ENCODE measurements at places on chromosomes 12 and 14.
A peak's percentile ranks its signal among the peaks of the same experiment; 100 is the strongest.

- DNase-seq = no peak
These were observed 94.1 kb downstream of the FSCB start for GRCh38 chr14:44412858-44413569.

GRCh38 chr12:124689631-124690030, 122.2 kb upstream of the NCOR2 start:
- no peak for DNase-seq

GRCh38 chr14:79749065-79749464, 462.2 kb downstream of the DIO2 start:
- no peak for DNase-seq

- no peak for DNase-seq
These were observed 2.9 kb downstream of the HEBP1 start for GRCh38 chr12:12997156-12997555.

DNA sequence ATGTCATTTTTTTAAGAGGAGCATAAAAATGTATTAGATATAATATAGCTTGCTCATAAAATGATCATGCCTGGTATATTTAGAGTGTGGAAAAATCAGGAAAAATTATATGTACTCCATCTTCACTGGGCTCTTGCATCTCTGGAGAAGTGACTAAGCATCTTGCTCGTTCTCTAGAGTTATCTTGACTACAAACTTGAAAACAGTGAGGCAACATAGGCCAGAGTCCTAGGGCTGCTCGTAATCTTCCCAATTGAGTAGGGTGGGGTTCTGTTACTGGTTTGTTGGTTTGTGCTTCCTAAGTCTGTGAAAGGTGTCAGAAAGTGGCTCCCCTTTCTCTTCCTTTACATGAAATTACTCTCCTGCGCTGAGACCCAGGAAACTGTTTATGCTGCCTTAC, 46.2 kb downstream of the AACS start:
- no peak for DNase-seq

- DNase-seq = no peak
These were observed 73.3 kb upstream of the PLXNC1 start for GRCh38 chr12:94074980-94075629.

DNA sequence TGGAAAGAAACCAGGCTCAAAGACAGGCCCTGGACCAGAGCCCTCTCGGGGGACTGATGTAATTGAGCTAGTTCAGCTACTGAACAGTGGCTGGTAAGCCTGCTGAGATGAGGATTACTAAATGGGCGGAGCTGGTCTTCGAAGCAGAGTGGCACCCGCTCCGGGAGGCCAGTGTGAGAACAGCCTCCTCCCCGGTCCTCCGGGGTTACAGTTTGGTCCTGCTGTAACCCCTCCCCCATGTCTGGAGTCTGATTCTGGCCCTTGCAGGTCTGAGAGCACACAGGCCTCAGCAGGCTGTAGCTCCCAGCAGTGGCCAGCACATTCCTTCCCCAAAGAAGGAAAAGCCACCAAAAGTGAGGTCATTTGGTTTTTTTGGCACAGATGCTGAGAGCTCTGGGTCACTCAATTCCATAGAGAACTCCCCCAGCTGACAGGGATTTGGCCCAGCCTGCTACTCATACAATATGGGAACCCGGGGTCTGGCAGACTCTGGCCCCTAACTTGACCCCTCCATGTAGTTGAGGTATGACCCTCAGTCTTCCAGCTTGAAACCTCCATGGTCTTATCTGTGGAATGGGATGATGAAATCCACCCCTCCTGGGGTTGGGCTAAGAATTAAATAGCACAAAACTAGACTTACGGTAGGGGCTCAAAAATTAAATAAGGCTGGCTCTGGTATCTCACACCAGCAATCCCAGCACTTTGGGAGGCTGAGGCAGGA, 39.0 kb downstream of the ACTN1 start:
- DNase-seq = no peak

DNA sequence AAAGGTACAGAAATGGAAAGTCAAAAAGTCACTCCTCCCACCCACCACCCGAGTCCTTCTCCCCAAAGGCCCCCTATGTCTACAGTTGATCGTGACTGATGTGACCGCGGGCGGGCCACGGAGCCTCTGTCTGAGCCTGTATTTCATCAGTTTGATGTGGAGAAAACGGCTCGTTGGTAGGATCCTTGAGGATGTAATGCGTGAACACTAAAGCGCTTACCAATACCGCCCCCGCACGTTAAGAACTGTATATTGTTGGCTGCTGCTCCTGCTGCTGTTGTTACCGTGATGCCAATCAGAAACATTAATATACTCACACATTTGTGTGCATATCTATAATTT, 24.6 kb upstream of the UBC start:
- peak; percentile 30 for DNase-seq

GRCh38 chr12:2853626-2854025, 3.2 kb downstream of the TEX52 start:
- peak; percentile 41 for DNase-seq

DNA sequence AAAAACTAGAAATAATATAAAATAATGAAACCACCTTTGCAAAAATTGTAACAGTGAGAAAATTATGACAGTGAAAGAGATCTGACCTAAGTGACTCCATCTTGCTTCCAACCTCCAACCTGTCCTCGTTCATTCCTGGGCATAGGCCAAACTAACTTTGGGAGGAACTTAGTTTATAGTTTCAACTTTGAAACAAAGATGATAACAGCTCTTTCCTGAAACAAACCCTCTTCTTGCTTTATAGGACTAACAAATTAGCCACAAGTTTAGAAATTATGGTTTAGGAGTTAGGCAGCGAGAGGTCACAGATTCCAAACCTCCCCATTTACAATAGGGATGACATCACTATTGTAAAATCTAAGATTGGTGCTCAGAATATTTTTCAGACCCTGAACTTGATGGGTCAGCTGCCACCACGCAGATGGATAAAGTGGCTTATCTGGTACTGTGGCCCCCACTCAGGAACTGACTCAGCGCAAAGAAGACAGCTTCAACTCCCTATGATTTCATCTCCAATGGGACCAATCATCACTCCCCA, 32.8 kb upstream of the OR10AD1 start:
- DNase-seq = no peak

GRCh38 chr12:108090932-108091678, 38.0 kb upstream of the WSCD2 start:
- DNase-seq = no peak

DNA sequence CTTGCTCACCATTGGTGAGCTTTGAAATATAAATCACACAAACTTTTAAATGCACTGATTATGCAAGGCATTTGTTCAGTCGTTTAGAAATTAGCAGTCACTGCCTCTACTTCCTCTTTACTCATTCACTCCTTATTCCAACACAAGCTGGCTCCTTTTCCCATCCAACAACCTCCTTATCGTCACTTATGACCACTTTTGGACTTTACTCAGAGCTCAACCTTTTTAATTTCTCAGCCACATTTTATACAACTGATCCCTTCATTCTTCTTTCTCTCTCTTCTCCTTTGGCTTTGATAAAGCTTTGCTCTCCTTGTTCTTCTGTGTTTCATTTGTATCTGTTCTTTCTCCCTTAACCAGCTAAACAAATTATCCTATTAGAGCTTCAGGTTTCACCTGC, 126.4 kb upstream of the PLEKHA5 start:
- DNase-seq = no peak

DNA sequence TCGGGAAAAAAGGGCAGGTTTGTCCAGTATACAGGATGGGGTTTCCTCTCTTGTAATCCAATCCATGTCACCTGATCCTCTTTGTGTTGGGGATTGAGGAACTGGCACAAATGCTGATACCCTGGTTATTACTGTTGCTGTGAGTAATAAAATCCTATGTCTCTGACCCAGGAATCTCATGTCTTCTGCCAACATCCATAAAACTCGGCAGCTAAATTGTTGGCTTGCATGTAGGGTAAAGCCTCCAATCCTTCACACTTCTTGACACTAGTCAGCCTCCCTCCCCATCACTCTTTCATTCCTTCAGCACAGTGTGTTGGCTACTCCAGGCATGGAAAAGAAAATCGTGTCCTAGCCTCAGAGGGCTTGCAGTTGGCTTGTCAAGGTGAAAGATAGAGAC, 9.2 kb upstream of the NOS1 start:
- no peak for DNase-seq

GRCh38 chr14:57749267-57749666, 116.6 kb downstream of the SLC35F4 start:
- DNase-seq = no peak

GRCh38 chr12:124734224-124734788, 129.4 kb downstream of the SCARB1 start:
- no peak for DNase-seq

DNA sequence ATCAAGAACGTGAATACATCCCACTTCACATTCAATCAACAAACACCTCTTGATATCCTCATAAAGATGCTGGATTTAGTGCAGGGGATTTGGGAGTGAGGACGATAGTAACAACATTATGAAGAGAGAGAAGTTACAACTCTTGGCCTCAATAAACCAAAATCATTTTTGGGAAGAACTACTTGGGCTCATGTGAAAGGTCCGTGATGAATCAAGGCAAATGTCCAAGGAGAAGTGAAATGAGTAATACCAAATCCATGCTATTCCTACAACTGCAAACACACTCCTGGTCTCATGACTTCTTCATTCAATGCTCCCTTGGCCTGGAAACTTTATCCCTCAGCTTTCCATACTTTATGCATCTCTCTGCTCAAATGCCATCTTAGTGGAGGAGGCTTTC, 162.0 kb upstream of the LMNTD1 start:
- DNase-seq = no peak

- no peak for DNase-seq
These were observed 36.7 kb upstream of the GNG2 start for GRCh38 chr14:51823706-51824105.

GRCh38 chr14:34137001-34137745, 186.3 kb upstream of the EGLN3 start:
- no peak for DNase-seq

- no peak for DNase-seq
These were observed 24.8 kb downstream of the CLSTN3 start for GRCh38 chr12:7154901-7155470.

DNA sequence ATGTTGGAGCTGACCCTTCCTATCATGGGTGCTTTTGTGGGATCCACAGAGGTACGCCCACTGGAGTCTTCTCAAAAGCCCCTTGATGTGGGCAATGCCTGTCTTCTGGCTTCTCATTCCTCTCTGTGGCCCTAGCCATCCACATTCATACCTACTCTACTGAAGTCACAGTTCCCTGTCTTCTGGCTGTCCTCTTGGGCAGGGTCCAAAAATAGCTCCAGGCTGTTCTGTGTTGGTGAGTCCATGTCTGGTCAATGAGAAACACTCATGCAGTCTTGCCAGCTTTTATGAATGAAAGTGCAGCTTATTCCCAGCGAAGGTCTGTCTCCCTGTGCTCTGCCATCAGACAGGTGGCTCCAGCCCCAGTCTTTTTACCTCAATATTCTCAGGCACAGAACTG, 135.9 kb upstream of the MDM1 start:
- no peak for DNase-seq

GRCh38 chr14:67270145-67270753, 29.0 kb downstream of the PALS1 start:
- DNase-seq = no peak
